ENCODE measurements at places on chromosomes 3 and 15.

- peak; percentile 51 for DNase-seq
These were observed 9.2 kb upstream of the SLC6A1 start for GRCh38 chr3:10983219-10983916.

GRCh38 chr15:101470548-101471239 is 18.8 kb downstream of the PCSK6 start:
- no peak for DNase-seq

- DNase-seq, result no peak
These were observed 354.7 kb downstream of the MCTP2 start for GRCh38 chr15:94586099-94586498.

- DNase-seq, result no peak
These were observed 30.3 kb upstream of the CMC1 start for GRCh38 chr3:28210968-28211713.

- DNase-seq, result no peak
These were observed 12.4 kb downstream of the ITGA11 start for GRCh38 chr15:68419301-68420175.

- DNase-seq, result no peak
These were observed 74.1 kb downstream of the ARHGAP31 start for GRCh38 chr3:119368298-119368697.

- no peak for DNase-seq
These were observed 509.3 kb upstream of the CFAP20DC start for GRCh38 chr3:59558906-59559720.

GRCh38 chr15:75225951-75226732 is 24.5 kb downstream of the C15orf39 start:
- DNase-seq, result no peak

- DNase-seq, result no peak
These were observed 47.0 kb upstream of the RBP1 start for GRCh38 chr3:139586420-139587017.

GRCh38 chr3:143002083-143002712 is 828 bp downstream of the U2SURP start:
- peak; percentile 71 for DNase-seq

DNA sequence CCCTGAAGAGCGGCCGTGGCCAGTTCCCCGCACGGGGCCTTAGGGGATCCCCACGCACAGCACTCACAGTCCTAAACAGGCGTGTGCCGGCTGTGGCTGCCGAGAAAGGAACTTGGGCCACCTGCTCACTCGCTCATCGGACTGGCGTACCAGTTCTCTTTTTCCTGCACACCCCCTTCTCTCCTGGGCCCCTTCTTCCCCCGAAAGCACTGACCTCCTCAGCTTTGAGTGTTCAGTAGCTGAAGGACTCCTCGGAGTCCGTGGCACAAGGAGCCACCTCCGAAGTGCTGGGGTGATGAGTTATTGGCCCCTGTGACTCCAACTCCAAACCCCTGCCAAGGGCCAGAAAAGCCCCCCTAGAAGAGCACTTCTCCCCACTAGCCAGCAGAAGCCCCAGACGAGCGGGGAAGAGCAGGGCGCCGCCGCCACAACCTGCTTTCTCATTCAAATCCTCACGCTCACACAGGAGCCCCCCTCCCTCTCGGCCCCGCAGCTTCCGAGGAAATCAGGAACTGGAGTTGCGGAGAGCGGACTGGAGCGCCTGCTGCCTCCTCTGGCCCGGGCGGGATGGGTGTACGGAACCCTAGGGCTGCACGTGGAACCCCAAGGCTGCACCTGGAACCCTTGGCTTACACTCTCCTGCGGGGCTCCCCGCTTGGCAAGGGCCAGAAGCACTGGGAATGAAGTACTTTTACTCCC is at the start of gene PLCH1:
TSS of gene PLCH1 (minus strand) at position 446 of the 699 bp plus-strand sequence. CDS start 40,847 bp downstream, outside the sequence.
- DNase-seq, result peak; percentile 86

- DNase-seq, result no peak
These were observed 1060.0 kb downstream of the NAALADL2 start for GRCh38 chr3:175919133-175919532.

- peak; percentile 24 for DNase-seq
These were observed 41.1 kb downstream of the LYZL4 start for GRCh38 chr3:42369304-42369703.

- peak; percentile 77 for DNase-seq
These were observed 5.2 kb downstream of the ANXA2 start for GRCh38 chr15:60392601-60392985.

DNA sequence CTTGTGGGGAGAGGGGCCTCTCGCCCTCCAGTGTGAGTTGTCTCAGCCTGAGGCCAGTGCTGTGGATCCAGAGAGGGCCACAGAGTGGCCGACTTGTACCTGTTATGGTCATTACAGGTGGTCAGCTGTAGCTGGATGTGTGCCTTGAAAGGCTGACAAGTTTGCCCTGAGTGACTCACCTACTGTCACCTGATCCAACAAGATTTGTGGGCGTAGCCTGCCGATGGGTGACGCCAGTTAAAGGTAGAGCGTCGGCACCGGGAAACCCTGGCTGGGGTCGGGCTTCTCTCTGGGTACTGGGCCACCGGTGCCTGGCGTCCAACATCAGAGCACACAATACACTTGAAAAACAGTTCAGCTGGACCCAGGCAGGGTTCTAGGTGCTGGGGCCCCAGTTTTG is 2.8 kb upstream of the ISG20 start:
- DNase-seq, result peak; percentile 69

DNA sequence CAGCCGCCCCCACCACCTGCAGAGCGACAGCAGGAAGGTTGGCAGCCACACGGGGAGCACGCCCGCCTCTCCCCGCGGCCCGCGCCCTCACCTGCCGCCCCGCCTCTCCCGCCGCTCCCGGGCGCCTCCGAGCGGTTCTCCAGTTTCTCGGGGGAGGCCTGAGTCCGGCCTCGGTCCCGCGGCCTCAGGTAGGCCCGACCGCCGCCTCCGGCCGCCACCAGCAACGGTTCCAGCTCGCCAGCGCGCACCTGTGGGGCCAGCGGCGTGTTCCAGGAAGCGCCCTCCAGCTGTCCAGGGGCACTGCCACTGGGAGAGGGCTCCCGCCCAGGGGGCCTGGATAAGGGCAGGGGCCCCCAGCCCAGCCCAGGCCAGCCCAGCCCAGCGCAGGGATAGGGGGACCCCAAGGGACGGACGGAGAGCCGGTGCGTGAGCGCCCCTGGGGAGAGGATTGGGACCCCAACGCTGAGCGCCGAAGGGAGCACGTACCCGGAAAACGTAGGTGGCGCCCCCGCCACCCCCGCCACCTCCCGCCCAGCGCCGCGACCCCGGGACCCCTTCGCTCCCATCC is 2.2 kb downstream of the LTK start:
- DNase-seq, result peak; percentile 64

- no peak for DNase-seq
These were observed 132.3 kb upstream of the RASGRP1 start for GRCh38 chr15:38696790-38697495.

- DNase-seq, result no peak
These were observed 253.9 kb downstream of the CACNA2D3 start for GRCh38 chr3:54376142-54376807.

GRCh38 chr3:44232407-44232806 is 9.3 kb upstream of the TOPAZ1 start:
- no peak for DNase-seq

DNA sequence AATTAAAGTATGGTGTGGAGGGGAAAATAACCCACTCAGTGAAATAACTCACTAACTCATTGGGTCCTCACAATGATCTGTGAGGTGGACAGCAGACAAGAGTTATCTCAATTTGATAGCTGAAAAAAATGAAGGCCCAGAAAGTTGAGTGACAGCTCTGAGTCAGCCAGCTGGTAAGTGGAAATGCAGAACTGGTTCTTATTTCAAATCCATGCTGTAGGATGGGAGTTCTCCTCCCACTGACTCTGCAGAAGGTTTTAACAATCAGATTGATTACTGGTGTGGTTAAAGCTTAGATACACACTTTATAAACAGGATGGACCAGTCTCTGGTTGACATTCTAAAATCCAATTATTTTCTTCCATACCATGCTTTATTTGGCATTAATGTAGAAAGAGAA is 87.0 kb upstream of the LMOD3 start:
- no peak for DNase-seq

- DNase-seq, result peak; percentile 43
These were observed 70.8 kb downstream of the RAB11A start for GRCh38 chr15:65939901-65940617.

DNA sequence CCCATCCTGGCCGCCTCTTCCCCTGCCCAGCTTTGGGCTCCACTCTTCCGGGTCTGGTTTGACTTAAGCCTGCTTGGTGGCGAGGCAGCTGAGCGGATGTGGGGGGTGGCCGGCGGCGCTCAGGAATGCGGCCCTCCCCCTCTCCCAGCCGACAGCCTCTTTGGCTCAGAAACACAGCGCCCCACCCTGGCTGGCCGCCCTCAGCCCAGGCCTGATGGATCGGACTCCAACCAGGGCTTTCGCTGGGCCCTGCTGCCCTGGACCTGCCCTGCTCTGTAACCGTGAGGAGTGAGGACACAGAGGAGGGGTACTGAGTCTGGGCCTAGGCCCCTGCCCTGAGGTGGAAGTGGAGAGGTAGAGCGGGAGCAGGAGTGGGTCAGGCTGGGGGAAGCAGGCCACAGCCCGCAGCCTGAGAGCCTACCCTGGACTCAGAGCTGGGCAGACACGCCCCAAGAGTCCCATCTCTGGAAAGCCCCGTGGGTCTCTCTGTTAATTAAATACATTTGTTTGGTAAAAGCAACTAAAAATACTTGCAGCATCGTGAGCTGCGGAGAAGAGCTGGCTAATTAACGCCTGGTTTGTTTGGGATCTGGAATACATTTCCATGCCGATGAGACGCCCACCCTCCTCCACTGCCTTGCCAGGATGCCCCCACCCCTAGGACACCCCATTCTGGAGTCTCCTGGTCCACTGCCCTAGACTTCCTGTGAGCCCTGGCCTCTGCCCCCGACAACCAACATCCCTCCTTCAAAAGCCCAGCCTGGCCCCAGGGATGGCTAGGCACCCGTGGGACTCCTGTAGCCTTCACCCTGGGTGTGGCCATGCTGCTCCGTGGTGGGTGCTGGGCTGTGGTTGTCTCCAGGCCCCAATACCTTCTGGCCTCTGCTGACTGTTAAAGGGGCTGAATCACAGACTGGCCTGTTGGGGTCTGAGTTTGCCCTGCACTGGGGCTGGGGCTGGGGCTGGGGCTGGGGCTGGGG is 19.6 kb downstream of the PLXNA1 start:
- no peak for DNase-seq

DNA sequence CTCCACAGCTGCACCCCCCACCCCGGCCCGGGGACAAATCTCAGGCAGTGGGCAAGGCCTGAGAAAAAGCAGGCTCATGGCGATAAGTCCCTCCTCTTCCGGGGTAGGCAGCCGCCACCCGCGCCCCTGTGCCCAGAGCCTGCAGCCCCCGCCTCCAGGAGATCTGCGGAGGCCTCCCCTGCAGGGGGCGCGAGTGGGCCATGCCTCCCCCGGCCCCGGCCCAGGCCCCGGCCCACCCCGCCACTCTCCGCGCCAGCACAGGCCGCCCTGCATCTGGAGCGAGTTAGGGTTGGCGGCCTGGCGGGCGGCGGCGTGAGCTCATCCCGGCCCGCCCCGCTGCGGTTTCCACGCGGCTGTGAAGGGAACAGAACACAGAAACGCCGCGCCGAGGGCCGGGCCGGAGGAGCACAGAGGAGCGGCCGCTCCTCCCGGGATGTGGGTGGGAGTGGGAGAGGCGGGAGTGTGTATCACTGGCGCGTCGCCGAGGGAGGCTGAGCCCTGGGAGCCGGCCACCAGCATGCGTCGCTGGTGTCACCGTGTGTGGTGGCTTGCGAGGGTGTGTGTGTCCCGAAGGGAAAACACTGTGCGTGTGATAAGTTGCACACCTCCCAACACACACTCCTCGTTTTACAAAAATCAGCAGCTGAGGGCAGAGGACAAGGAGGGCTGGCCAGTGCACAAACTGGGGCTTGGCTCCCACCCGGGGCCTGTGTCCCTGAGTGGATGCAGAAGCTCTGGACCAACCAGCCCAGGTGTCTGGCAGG is 17.2 kb downstream of the MYL3 start:
- DNase-seq, result peak; percentile 36

- DNase-seq, result no peak
These were observed 15.6 kb upstream of the AMOTL2 start for GRCh38 chr3:134389865-134390264.

GRCh38 chr15:75693501-75694240 is 19.0 kb downstream of the CSPG4 start:
- DNase-seq, result no peak

DNA sequence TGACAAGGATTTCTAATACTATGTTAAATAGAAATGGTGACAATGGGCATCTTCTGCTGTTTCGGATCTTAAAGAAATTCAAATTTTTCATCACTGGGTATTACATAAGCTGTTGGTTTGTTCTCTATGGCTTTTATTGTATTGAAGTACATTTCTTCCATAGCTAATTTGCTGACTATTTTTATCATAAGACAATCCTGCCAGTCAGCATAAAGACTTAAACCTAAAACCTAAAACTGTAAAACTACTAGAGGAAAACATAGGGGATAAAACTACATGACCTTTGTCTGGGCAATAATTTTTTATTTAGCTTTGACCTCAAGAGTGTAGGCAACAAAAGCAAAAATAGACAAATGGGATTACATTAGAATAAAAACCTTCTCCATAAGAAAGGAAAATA is 1017.4 kb downstream of the SI start:
- DNase-seq, result no peak

- no peak for DNase-seq
These were observed 95.7 kb upstream of the MCTP2 start for GRCh38 chr15:94135486-94136147.

DNA sequence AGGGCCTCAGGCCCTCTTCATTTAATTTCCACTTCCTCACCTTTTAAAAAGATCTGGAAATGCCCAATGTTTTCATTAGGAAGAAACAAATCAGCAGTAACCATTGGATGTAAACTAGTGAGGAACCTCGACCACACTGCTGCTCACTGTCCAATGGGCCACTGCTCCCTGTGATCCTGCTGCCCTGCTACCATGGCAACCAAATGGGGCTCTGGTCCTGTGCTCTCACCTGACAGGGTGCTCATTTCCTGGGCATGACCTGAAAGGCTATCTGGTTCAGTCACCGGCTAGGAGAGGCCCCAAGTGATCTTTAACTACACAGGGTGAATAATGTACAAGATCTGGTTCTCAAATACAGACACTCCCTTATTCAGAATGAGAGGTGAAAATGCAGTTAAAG is 54.6 kb downstream of the ARHGEF3 start:
- no peak for DNase-seq

GRCh38 chr15:78079298-78080087 is 2.0 kb upstream of the TBC1D2B start:
- peak; percentile 45 for DNase-seq

- DNase-seq, result no peak
These were observed 42.2 kb upstream of the PTX3 start for GRCh38 chr3:157394411-157394810.

GRCh38 chr3:11168881-11169805 is 14.8 kb downstream of the HRH1 start:
- no peak for DNase-seq
